ENCODE measurements at places on chromosomes 1 and 21.
A peak's percentile ranks its signal among the peaks of the same experiment; 100 is the strongest.

GRCh38 chr1:244758708-244759107 is 76.8 kb upstream of the COX20 start:
- DNase-seq, result no peak

DNA sequence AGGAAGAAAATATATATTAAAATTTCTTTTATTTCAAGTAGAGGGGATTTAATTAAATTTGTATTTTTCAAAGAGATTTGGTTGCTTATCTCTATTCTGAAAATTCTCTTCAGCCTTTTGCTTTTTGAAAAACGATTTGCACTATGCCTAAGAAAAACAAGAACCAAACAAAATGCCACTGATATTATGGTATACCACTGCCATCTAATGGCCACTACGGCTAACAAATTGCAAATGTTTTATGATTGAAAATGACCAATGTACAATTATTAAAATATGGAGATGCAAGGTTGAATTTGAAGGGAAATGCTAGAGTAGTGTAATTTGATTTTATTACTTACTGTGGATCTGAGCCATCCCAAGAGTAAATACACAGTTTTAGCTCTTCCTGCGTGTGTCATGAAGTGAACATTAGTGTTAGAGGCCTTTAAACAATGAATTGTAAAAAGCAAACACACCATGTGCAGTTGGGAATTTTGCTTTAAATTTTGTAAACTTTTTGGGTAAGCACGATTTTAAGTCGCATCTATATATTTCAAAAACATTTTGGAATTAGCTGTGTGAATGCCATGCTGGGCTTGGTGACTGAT is 137.4 kb upstream of the USP25 start:
- DNase-seq, result no peak

DNA sequence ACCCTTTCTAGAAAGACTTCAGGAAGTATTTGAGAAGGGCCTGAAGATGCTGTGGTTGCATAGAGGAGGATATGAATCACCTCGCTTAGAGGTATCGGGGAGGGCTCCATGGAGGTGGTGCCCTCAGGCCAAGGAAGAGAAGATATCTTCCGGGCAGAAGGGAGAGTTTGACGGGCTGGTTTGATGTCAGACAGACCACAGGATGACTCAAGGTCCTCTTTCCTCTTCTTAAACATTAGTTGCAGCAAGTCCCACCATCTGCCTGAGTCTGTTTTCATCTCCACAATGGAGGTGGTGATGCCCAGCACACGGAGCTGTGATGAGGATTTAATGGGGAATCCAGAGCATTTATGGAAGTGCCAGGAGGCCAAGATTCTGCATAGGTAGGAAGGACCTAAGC is 25.1 kb upstream of the RUNX3 start:
- DNase-seq, result no peak

DNA sequence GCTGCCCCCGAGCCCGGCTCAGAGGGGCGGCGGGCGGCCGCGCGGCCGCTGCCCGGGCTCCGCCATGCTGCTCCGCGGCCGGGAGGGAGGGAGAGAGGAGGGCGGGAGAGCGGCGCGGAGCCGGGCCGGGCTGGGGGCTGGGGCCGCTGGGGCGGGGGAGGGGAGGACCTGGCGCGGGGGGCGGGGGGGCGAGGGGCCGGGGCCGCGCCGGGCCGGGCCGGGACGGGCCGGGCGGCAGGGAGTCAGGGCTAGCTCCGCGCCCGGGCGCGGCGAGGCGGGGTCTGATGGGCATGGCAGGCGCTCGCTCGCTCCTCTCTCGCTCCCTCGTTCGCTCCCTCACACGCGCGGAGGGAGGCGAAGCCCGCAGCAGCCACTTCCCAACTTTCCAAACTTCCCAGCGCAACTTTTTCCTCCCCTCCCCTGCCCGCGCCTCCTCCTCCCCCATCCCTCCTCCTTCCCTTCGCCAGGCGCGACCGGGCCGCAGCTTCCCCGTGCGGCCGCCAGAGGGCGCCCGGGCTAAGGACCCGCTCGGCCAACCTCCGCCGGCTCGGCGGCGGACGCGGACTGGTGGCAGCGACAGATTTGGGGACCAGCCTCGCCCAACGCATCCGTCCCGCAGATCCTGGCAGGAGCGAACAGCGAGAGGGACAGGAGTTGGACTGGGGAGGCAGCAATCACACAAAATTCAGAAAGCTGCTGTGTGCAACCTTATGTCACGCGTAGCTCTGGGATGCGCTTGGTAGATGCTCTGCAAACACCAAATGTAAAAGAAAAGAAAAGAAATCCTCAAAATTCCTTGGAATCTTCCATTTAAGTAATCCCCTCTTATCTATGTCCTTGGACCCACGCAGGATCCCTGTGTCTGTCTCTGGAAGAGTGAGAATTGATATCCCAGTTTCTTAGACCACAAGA is at the start of gene TRABD2B:
TSS of gene TRABD2B (minus strand) at position 97 of the 912 bp plus-strand sequence.
- DNase-seq, result peak; percentile 92

- DNase-seq, result no peak
These were observed 918 bp upstream of the JTB start for GRCh38 chr1:153978274-153978909.

DNA sequence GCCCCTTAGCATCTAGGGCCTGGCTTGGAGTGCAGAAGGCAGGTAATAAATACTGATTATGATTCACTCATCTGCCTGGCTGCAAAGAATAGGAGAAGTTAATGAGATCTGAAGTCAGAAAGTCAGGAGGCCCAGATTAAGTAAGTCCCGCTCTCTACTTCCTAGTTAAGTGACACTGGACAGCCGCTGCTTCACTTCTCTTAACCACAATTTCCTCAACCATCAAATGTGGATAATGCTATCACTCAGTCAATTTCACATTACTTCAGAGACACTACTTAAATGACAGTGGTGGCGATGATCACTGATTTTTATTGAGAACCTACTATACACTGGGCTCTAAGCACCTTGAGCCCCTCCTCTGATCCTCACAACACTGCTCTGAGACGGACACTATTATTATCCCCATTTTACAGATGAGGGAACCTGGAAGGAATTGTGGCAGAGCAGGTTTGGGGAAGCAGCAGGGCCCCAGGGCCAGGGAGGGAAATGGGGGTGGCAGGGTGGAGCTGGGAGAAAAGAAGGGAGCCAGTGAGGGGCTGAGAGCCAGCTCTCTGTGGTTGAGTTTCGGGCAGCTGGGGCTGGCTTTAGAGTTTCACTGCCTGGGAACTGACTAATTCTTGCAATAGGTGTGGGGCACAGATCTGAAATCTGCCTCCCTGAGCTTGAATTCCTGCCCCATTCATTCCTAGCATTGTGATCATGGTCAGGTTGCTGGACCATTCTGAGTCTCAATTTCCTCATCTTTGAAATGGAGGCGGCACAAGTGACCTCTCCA is 2.4 kb upstream of the E2F2 start:
- no peak for DNase-seq

DNA sequence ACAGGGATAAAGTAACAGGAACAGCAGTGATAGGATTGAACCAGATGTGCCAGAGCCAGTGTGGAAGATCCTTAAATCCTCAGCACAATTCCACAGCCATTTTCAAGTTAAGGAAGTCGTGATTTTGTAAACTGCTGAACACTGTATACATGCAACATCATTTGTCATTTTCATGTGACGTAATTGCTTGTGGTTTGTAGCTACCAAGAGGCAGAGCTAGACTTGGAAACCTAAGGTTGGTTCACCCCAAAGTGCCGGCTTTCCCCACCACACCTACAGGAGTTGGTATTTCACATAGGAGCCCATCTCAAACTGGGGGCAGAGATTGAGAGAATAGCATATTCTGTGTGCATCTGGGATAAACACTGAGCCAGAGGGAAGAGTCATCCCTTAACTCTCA is 113.9 kb downstream of the CAPN8 start:
- DNase-seq, result no peak

GRCh38 chr1:203306089-203306964 is 1.0 kb downstream of the BTG2 start:
- peak; percentile 78 for DNase-seq

GRCh38 chr1:23343221-23344110 is 618 bp downstream of the HNRNPR start:
- peak; percentile 78 for DNase-seq

- DNase-seq, result no peak
These were observed 25.8 kb upstream of the RCC2 start for GRCh38 chr1:17465228-17465627.

DNA sequence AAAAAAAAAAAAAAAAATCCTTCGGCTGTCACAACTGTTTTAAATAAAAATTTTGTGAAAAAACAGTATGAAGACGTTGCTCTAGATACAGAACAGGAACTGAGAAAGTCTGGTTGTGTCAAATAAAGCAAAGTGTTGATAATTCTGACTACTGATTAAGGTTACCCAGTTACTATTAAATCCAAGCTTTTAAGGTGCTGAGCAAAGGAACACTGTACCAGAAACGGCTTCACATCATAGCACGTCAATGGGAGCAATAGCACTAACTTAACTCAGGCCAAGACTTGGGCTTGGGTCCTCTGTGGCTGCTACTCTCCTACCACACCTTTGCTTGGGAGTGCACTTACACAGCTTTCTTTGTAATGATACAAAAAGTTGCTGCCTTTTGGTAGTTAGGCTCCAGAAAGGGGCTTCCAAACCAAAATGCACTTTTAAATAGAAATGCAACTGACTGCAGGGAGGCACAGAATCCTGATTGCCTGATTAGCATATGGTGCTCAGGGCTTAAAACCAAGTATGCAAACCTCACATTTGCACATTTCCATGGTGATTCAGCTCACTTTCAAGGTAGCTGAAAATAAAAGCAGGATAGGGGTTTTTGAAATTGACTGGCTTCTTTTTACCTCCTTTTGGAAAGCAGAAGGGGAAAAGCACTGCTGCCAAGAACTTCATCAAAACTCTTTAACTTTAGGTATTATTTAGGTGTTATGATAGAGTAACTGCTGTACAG is 6.3 kb downstream of the MCL1 start:
- DNase-seq, result no peak

DNA sequence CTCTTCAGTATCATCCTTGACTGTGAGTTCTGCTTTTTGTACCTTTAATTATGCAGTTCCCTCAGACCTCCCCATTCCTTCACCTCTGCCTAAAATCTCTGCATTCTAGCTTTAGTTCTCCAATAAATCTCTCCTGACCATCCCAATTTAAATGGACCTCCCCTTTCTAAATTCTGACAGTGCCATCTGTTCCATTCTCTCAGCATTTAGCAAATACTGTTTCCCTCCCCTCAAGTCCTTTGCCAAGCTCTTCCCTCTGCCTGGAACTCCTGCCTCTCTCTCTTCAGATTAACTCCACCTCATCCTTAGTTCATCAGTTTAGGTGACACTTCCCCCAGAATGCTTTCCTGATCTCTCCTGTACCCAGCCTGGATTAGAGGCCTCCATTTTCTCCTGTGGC is 54.0 kb upstream of the JUN start:
- no peak for DNase-seq

DNA sequence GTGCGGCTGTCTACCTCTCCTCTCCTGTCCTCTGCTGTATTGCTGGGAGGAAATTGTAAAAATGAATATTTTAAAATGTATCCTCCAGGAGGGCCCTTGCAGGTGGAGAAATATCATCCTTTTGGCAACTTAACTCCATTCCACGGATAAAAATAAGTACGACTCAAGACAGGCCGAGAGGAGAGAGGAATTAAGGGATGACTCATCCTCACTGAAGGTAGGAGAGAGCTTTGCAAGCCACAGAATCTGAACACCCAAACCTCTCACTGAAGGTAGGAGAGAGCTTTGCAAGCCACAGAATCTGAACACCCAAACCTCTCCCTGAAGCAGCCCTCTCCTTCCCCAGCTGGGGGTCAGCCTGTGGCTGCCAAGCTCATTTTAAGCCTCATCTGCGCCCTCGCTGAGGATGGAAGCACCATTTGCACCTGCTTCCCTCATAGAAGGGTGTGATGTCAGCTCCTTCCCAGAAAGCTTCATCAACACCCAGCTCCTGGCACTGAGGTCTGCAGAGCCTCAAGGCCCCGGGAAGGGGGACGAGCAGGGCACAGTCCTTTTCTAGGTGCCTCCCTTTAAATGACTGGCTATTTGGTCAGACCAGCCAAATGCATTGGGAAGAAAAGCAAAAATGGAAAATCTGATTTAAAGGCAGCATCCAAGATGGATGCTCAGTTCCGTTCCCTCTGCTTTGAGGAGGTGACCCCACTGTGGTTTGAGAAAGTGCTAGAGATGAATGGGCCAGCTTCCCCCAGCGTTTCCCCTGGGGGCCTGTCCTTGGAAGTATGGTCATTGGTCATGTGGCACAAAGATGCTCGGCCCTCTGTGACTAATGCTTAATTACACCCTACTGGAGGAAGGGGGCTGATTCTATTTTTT is 12.9 kb upstream of the SELENON start:
- no peak for DNase-seq

- DNase-seq, result peak; percentile 71
These were observed 579 bp upstream of the TENT5C start for GRCh38 chr1:117605164-117605773.

DNA sequence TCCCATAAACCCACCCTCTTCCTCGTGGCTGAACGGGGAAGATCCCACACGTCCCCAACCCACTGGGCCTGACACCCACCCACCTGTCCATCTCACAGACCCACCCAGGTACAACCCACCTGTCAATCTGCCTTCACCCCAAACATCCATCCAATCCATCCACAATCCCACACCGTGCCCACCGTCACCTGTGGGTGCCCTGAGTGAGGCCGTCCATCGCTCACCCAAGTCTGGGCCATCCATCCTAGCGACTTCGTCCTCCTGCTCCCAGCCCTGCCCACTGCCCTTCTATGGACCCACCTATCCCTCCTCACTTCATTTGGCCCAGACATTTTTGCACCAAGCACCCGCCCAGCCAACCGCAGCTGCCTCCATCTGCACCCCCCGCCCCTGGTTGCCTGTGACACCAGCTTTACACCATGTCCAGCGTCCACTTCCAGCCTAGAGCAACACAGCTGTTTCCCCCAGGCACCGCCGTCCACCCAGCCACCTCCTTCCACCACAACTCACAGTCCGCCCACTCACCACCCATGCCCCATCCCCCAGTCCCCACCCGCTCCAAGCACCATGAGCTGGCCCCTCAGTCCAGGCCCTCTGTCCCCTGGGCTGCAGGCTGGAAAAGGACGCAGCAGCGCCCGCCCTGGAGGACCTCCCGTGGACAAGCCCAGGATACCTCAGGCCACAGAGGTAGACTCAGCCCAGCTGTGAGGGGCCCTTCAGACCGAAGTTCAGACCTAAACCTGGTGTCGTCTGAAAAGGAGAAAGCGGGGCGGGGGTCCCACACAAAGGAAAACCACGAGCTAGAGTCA is 7.7 kb downstream of the TTLL10 start:
- DNase-seq, result no peak

- no peak for DNase-seq
These were observed 59.8 kb downstream of the MAST2 start for GRCh38 chr1:45863218-45863617.

- no peak for DNase-seq
These were observed 146.5 kb downstream of the PDE4B start for GRCh38 chr1:65939191-65939590.

All from pancreas (tissue), 10 donors.